ENCODE measurements at places on chromosomes 1 and 21.

DNA sequence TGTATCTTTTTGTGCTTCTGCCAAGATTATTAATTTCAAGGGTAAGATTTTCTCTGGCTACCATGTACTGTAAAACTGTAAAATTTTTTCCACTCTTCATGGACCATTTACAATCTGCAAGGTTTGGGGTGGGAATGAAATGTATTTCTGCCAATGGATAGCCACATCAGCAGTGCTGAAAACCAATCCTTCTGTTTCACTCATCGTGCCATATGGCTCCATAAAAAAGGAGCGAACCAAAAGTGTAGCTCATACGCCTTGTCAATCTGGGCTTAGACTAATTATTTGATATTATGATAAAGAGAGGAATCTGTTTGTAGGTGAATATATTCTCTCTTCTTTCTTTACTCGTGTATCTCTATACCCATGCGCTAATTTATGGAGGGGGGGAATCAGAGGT, 3.0 kb upstream of the SLC44A5 start:
- DNase-seq = no peak

DNA sequence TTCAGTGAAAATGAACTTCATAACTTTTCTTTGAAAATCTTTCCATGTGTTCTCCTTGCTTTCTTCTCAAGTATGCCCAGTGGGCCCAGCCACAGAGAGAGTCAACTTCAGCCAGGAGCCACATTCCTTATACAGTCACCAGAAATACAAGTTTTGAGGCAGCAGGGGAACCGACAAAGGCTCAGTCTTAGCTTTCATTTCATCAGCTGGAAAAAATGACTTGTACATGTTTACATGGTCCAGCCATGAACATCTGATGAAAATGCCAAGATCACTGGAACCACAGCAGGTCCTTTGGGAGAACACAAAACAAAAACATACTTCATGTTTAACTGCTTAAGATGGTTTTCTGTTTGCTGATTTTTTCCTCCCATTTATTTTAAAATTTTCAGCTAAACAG, 72.5 kb downstream of the SYDE2 start:
- no peak for DNase-seq

GRCh38 chr1:36463463-36463802, 751 bp downstream of the MRPS15 start:
- DNase-seq = no peak

DNA sequence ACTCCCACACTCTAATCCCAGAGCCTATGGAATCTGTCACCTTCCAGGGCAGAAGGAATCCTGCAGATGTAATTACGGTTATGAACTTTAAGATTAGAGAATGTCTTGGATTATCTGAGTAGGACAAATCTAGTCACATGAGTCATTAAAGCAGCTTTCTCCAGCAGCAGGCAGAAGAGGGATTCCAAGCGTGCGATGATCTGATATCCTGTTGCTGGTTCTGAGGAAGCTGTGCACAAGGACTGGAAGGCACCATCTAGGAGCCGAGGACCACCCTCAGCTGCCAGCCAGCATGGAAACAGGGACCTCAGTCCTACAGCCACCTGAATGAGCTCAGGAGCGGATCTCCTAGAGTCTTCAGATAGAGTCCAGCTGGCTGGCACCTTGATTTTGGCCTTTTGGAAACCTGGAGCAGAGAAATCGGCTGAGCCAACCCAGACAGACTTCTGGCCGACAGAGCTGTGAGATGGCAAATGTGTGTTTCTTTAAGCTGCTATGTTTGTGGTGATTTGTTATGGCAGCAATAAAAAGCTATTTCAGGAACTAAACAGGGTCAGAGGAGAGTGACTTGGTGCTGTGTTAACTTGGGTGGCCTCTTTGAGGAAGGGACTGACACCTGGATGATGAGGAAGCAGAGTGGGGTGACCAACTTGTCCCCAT, 34.5 kb downstream of the LRRN2 start:
- no peak for DNase-seq

- no peak for DNase-seq
These were observed 155.7 kb downstream of the ADSS2 start for GRCh38 chr1:244296003-244296402.

- DNase-seq = no peak
These were observed 64.2 kb downstream of the ETS2 start for GRCh38 chr21:38869946-38870345.

- DNase-seq = no peak
These were observed 254.1 kb upstream of the IRF2BP2 start for GRCh38 chr1:234864116-234864515.

GRCh38 chr1:77966291-77966690, 12.6 kb downstream of the FUBP1 start:
- DNase-seq = no peak

Measured in stimulated activated CD4-positive, alpha-beta T cell treated with anti-CD3 and anti-CD28 coated beads, Interleukin-4, amount 100 ng/mL, for 1 hour (primary cell).